ENCODE measurements at places on chromosomes 11 and 22. TPM values are rescaled to one million over a fixed set of nuclear protein-coding genes. Genes with fewer than 3 reads are reported as not detected.

TUBA8 gene
- 1.7 TPM for total RNA-seq

GRCh38 chr11:70596091-70596490, 197.8 kb downstream of the CTTN start:
- no peaks in the 10 kb centered on the region for H3K4me1 ChIP-seq
- no peak for DNase-seq
- no peaks in the 10 kb centered on the region for H3K27me3 ChIP-seq
- no peak overlapping the region for H3K27ac ChIP-seq

DNA sequence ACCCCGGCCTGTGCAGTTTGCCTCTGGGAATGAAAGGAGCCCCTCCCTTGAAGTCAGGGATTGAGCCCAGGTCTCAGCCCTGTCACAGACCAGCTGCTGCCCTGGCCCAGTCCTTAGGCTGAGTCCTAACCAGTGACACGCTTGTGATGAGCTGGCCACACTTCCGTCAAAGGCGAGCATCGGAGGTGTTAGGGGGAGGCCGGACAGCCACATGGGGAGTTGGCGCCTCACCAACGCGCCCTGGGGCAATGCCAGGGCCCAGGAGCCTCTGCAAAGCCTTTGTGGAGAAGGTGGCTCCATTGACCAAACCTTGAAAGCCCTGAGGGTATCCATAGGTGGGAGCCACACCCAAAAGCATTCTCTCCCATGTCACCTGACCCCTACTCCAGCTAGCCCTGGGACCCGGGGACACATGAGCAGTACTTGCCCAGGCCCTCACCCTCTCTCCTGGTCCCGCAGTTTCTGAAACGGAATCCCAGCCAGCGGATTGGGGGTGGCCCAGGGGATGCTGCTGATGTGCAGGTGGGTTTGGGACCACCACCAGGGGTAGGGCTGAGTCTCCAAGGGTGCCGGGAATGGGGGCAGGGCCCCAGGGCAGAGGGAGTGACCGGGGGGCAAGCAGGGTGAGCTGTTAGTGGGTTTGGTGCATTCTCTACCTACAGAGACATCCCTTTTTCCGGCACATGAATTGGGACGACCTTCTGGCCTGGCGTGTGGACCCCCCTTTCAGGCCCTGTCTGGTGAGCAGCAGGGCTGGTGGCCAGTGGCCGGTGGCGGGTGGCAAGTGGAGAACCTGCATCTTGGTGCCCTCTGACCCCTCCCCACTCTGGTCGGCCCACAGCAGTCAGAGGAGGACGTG, 3.7 kb downstream of the PTPRCAP start:
- H3K4me3 ChIP-seq, result no peak overlapping the region
- peak overlapping the region; percentile 3 for H3K27ac ChIP-seq
- no peak for DNase-seq
- H3K36me3 ChIP-seq, result peaks cover 61% of the 10 kb centered on the region

DNA sequence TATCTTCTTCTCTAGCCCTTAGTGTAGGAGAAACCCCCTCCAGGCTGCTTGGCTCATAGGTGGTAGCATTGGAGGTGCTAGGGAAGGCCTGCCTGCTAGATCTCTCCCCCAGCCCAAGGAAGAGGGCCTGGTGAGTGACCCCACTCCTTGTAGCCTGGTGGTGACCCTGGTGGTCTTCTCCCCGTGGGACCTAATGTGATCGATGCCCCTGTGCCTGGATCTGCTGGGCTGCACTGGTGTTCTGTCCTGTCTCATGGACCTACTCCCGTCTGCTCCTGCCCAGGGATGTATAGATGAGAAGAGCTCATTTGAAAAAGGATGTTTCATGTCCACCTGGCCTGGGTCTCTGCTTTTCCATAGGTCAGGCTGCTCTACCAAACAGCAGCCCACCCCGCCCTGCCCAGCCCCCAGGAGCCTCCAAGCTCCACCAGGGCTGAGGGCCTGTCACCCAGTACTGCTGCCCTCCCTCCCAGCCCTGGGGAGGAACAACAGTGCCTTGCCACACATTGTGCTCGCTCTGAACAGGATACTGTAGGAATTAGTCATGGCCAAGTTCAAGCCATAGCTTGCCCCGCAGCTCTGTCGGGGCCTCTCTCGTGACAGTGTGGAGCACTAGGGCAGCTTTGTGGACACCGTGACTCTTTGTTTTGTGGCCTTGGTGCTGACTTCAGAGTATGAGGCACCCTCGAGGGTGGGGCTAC, 19.7 kb downstream of the SLC37A2 start:
- DNase-seq, result no peak
- no peak overlapping the region for H3K27ac ChIP-seq
- no peak overlapping the region for H3K4me3 ChIP-seq
- no peaks in the 10 kb centered on the region for H3K27me3 ChIP-seq
- H3K4me1 ChIP-seq, result no peaks in the 10 kb centered on the region

DNA sequence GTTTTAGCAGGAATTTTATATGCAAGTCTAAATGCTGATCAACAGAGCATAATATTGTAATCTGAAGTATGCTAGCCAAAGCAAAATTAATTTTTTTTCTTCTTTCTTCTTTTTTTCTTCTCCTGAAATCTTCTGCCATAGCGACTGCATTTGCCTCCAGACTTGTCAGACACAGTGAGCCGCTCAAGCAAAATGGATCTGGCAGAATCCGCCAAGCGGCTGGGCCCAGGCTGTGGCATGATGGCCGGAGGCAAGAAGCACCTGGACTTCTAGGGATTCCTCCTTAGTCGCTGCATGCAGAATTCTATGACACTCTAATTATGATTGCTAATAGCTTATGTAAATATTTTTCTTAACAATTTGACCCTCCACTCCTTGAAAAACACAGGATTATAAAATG, 27.9 kb downstream of the PAX6 start:
- no peak overlapping the region for H3K27ac ChIP-seq
- H3K4me3 ChIP-seq, result no peak overlapping the region
- H3K27me3 ChIP-seq, result no peaks in the 10 kb centered on the region
- H3K4me1 ChIP-seq, result no peaks in the 10 kb centered on the region
- no peak for DNase-seq

DNA sequence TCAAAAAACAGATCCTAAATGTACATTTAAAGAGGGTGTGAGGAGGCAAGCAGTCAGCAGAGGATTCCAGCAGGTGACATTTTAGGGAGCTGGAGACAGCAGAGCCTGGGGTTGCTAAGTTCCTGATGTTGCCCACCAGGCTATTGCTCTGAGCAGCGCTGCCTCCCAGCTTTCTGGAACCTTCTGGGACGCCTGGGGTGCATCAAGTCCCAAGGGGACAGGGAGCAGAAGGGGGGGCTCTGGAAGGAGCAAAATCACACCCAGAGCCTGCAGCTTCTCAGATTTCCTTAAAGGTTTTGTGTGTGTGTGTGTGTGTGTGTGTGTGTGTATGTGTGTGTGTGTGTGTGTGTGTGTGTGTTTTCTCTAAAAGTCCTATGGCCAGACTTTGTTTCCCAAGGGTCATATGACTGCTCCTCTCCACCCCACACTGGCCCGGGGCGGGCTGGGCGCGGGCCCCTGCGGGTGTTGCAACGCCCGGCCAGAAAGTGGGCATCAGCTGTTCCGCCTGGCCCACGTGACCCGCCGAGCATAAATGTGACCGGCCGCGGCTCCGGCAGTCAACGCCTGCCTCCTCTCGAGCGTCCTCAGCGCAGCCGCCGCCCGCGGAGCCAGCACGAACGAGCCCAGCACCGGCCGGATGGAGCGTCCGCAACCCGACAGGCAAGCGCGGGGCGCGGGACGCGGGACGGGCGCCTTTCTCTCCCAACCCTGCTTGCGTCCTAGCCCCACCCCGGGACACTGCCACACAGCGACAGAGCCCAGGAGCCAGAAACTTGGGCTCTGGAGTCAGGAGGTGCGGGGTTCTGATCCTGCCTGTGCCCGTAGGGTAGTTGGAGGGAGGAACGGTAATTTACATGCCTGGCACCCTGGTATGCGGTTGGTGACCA, at the start of gene HMOX1:
TSS of gene HMOX1 (plus strand) at position 560 of the 887 bp plus-strand sequence. CDS start at position 638, 78 bp downstream.
- DNase-seq, result peak; percentile 98
- no peaks in the 10 kb centered on the region for H3K27me3 ChIP-seq
- peak within 1 kb of the TSS; percentile 67 for H3K4me3 ChIP-seq
- H3K36me3 ChIP-seq, result no peaks in the 10 kb centered on the region
- H3K4me1 ChIP-seq, result peaks cover 36% of the 10 kb centered on the region

SLC25A1 gene
- 63.0 TPM for total RNA-seq

- no peak for DNase-seq
- H3K27me3 ChIP-seq, result no peaks in the 10 kb centered on the region
- peaks cover 3% of the 10 kb centered on the region for H3K4me1 ChIP-seq
- H3K36me3 ChIP-seq, result peaks cover 20% of the 10 kb centered on the region
- H3K27ac ChIP-seq, result no peak overlapping the region
These were observed 14.9 kb downstream of the PGAP2 start for GRCh38 chr11:3823303-3823702.

- H3K27me3 ChIP-seq, result no peaks in the 10 kb centered on the region
- H3K36me3 ChIP-seq, result no peaks in the 10 kb centered on the region
- no peak overlapping the region for H3K4me3 ChIP-seq
- no peaks in the 10 kb centered on the region for H3K4me1 ChIP-seq
These were observed 10.0 kb downstream of the PATE1 start for GRCh38 chr11:125756050-125756449.

CADM1 gene
- 222 TPM for total RNA-seq

DNA sequence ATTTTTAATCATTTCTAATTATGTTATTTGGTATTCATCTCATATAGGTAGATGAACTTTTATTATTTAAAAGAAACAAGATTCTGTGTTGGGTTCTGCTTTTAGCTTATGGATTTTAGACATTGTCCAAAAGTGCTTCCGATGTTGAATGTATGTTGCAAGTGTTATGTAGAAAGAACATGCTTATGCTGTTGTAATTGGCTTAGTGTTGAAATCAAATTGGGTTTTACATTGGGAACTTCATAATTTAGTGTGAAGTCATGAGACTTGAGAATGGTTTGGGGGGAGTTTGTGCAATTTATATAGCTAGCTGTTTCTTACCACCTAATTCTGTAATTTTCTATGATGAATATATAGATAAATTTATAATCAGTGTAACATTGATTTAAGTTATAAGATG, 3.6 kb downstream of the MTMR3 start:
- no peak overlapping the region for H3K27ac ChIP-seq
- H3K36me3 ChIP-seq, result no peaks in the 10 kb centered on the region
- no peak overlapping the region for H3K4me3 ChIP-seq

GRCh38 chr11:116055064-116055463, 550.8 kb upstream of the CADM1 start:
- no peak for DNase-seq
- H3K27me3 ChIP-seq, result peaks cover 6% of the 10 kb centered on the region
- no peaks in the 10 kb centered on the region for H3K4me1 ChIP-seq
- H3K27ac ChIP-seq, result no peak overlapping the region
- H3K36me3 ChIP-seq, result no peaks in the 10 kb centered on the region

L3MBTL2 gene
- total RNA-seq, result 24.0 TPM

GRCh38 chr22:46127556-46127955, 22.8 kb upstream of the PPARA start:
- no peak overlapping the region for H3K27ac ChIP-seq
- H3K4me1 ChIP-seq, result peaks cover 17% of the 10 kb centered on the region
- no peaks in the 10 kb centered on the region for H3K27me3 ChIP-seq

PRSS23 gene
- total RNA-seq, result 100 TPM

DNA sequence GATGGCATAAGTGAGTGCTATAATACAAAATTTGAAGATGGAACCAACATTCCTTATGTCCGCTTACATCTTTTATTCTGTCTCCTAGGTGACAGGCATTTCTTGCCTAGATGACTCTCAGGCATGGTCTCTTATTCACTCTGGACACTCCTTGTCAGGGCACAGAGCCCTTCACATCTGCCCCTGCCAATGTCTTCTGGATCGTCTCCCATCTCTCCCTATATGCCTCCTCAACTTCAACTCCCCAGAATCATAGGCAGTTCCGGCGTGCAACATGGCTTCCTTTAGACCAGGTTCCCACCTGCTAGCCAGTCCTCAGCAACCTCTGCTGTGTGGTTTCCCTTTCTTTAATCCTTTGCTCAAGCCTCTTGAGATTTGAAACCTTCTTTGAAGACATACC, 300.9 kb downstream of the TENM4 start:
- no peak overlapping the region for H3K27ac ChIP-seq
- no peak overlapping the region for H3K4me3 ChIP-seq
- H3K27me3 ChIP-seq, result no peaks in the 10 kb centered on the region
- DNase-seq, result no peak
- H3K36me3 ChIP-seq, result no peaks in the 10 kb centered on the region

DNA sequence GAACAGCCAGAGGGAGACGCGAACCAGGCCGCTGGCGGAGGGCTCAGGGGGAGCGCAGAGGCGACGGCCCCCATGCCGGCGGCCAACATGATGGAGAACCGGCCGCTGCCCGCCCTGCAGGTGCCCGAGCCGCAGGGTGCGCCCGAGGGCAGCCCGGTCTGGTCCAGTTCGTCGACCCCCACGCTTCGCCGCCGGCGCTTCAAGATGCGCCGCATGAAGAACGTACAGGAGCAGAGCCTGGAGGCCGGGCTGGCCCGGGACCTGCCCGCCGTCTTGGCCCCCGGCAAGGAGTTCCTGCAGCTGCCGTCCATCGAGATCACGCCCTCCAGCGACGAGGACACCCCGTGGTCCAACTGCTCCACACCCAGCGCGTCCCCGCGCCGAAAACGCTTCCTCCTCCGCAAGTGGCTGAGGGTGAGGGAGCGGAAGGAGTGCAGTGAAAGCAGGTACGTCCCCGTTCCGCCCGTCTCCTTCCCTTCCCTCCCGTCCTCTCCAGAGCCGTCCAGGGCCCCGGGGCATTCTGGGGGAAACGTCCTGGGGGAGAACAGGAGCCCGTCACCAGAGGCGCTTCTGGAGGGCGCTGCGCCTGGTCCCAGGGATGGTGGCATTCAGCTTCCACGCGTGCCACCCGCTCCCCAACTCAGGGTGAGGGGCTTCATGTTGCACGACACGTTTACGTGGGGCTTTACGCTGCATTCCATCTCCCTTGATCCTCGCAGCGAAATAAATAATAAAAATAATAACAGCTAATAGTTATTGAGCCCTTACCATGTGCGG, 840 bp downstream of the GRAMD1B start:
- H3K4me1 ChIP-seq, result no peaks in the 10 kb centered on the region
- H3K4me3 ChIP-seq, result peak overlapping the region; percentile 60
- peak; percentile 89 for DNase-seq

TRPM5 gene
- total RNA-seq, result not detected

GRCh38 chr22:45922661-45923060, 54.3 kb downstream of the WNT7B start:
- peaks cover 5% of the 10 kb centered on the region for H3K27me3 ChIP-seq
- H3K4me1 ChIP-seq, result no peaks in the 10 kb centered on the region
- no peak overlapping the region for H3K27ac ChIP-seq
- no peaks in the 10 kb centered on the region for H3K36me3 ChIP-seq
- H3K4me3 ChIP-seq, result no peak overlapping the region
- DNase-seq, result no peak

GRCh38 chr11:100663583-100663982, 23.5 kb upstream of the ARHGAP42 start:
- no peak overlapping the region for H3K4me3 ChIP-seq
- no peak for DNase-seq
- no peaks in the 10 kb centered on the region for H3K4me1 ChIP-seq
- no peaks in the 10 kb centered on the region for H3K36me3 ChIP-seq
- H3K27ac ChIP-seq, result no peak overlapping the region

DNA sequence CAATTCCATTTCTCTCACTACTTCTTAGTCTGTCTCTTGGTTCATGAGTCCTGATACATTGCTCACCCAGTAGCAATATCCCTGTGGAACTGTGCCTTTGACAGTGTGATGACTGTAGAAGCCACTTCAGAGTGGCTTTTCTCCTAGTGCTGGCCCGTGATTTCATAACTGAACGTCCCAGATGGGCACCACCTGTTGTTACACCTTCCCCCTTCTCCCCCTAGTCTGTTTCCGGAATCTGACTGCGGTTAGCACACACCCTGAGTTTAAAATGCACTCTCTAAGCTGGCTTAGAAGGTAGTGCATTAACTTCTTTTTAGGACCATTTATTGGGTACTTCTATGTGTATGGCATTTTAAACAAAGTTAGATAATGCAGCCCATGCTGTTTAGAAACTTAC, 83.0 kb downstream of the ALX4 start:
- no peak for DNase-seq
- H3K36me3 ChIP-seq, result no peaks in the 10 kb centered on the region
- no peak overlapping the region for H3K4me3 ChIP-seq
- H3K27ac ChIP-seq, result no peak overlapping the region
- H3K4me1 ChIP-seq, result no peaks in the 10 kb centered on the region

CBX7 gene
- total RNA-seq, result 62.7 TPM

CASP1 gene
- total RNA-seq, result 106 TPM

APOL1 gene
- 92.8 TPM for total RNA-seq
